HS-5 (cell line): ENCODE measurements at places on chromosomes 7 and 10.

- DNase-seq = no peak
These were observed 242.5 kb upstream of the TMEM229A start for GRCh38 chr7:124275411-124275810.

GRCh38 chr7:82156168-82156567 is 287.4 kb downstream of the CACNA2D1 start:
- DNase-seq = no peak

DNA sequence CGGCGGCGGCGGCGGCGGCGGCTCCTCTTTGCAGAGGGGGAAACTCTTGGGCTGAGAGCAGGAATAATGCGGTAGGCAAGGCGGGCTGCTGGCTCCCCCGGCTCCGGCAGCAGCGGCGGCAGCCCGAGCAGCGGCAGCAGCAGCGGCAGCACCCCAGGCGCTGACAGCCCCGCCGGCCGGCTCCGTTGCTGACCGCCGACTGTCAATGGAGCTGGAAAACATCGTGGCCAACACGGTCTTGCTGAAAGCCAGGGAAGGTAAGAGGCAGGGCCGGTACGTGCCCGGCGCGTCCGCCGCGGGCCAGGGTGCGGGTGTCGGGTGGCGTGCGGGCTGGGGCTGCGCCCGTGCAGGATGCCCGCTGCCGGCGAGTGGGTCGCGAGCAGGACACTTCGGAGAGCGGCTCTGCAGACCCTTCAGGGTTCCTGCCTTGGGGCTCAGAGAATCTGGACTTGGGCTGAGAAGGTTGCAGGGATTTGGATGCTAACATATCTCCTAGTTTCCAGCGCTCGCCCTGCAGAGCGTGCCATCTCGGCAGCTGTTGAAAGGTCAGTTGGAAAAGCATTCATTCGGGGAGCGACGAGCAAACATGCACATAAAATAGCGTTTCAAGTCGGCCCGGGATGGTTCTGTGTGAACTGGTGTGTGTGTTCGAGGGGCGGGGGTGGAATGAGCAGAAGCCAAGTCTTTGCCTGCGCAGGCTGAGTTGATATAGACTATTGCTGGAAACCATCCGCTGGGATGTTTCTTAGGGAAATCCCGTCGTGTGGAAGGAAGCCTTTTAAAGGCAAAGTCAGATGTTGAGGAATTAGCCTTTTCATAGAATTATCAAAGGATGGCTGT is 562 bp downstream of the GRK5 start:
- DNase-seq = no peak

GRCh38 chr7:106138776-106139175 is 26.7 kb upstream of the SYPL1 start:
- no peak for DNase-seq

- no peak for DNase-seq
These were observed 34.9 kb downstream of the CHST15 start for GRCh38 chr10:124058346-124059003.

DNA sequence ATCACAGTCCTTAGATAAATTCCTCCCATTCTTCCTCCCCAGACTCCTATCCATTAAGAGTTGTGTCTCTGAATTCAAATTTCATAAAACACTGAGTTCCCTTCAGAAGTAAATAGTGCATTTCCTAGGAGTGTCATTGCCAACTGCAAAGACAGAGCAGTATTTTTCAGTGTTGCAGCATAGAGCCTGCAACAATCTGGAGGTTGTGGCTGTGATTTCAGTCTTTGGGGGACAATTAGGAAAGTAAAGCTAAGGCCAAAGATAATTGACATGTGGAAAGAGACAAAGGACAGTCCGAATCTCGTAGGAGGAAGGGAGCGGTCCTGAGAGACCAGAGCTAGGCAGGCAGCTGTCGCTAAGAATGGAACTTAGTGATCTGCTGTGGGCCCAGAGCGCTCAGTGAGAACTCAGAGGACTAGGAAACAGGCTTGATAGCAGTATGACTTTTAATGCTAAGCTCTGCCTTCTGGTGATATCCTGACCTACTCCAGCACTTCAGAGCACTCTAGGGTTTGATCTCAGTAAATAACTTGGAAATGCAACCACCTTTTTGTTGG is 46.2 kb downstream of the PRPF18 start:
- DNase-seq = no peak

- no peak for DNase-seq
These were observed 3.2 kb upstream of the HUS1 start for GRCh38 chr7:47982610-47983009.

DNA sequence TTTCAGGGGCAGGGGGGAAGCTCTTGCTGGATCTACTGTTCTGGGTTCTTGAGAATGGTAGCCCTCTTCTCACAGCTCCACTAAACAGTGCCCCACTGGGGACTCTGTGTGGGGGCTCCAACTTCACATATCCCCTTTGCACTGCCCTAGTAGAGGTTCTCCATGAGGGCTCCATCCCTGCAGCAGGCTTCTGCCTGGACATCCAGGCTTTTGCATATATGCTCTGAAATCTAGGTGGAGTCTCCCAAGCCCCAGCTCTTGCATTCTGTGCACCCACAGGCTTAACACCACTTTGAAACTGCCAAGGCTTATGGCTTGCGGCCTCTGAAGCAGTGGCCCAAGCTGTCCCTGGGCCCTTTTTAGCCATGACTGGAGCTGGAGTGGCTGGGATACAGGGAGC is 150.7 kb downstream of the LRMDA start:
- no peak for DNase-seq

GRCh38 chr7:155836216-155837125 is 24.2 kb upstream of the SHH start:
- no peak for DNase-seq

- DNase-seq = no peak
These were observed 15.5 kb upstream of the STEAP4 start for GRCh38 chr7:88322151-88322550.

- no peak for DNase-seq
These were observed 333.4 kb upstream of the MYO3A start for GRCh38 chr10:25600651-25601050.

DNA sequence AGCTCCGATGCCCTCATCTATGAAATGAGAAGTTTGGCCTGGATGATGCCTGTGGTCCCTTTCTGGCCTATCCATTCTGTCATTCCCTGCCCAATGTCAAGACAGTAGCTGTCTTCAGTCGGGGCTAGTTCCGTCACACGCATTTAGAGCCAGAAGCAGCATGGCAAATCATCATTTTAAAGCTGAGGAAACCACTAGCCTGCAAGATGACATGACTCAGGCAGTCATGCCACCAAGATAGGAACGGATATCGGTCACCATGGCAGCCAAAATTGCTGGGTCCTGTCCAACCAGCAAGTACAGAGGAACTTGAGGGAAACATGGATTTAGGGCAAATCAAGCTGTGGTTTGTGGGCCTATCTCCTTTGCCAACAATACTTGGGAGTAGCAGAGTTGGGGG is 64.5 kb upstream of the MRLN start:
- no peak for DNase-seq

DNA sequence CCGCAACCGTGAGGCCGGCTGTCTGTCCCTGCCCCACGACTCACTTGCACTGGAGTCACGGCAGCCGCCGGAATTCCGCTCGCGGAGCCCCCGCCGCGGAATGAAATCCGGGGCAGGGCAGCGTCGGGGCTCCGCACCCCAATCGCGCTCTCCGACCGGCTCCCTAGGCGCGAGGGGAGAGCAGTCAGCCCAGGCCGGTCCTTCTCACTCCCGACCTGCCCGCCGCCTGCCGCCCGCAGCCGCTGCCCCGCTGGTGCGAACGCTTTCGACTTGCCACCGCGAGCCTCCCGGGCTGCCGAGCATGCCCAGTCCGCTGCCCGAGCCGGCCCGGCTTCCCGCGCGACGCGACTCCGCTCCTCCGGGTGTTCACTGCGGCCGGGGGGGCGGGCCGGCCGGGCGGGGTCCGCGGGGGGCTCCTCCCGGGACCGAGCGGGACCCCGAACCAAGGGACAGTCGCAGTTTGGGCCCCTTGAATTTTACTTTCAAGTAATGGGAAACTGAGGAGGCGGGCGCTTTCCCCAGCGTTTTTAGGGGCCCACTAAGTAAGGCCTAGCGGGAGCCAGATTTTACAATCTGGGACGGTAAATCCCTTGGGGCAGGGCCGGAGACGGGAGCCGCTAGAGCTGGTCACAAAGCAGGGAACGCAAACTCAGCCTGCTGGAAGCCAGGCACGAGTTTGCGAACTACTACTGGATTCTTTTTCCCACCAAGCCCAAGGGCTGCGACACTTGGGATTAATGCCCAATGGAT is at the start of gene SGMS1:
Gene SGMS1 (minus strand): TSS at position 294 of the 750 bp plus-strand sequence. CDS start 279,842 bp downstream, outside the sequence.
- no peak for DNase-seq
